Renal cortical epithelial cell (primary cell): ENCODE measurements at places on chromosomes 2 and 18. TPM values are rescaled to one million over a fixed set of nuclear protein-coding genes. Genes with fewer than 3 reads are reported as not detected.

Gene IL1A
- total RNA-seq, result 0.15 and 6.3 TPM in 2 replicates

GRCh38 chr2:181125359-181125758 is 145.0 kb downstream of the UBE2E3 start:
- DNase-seq, result no peak

DNA sequence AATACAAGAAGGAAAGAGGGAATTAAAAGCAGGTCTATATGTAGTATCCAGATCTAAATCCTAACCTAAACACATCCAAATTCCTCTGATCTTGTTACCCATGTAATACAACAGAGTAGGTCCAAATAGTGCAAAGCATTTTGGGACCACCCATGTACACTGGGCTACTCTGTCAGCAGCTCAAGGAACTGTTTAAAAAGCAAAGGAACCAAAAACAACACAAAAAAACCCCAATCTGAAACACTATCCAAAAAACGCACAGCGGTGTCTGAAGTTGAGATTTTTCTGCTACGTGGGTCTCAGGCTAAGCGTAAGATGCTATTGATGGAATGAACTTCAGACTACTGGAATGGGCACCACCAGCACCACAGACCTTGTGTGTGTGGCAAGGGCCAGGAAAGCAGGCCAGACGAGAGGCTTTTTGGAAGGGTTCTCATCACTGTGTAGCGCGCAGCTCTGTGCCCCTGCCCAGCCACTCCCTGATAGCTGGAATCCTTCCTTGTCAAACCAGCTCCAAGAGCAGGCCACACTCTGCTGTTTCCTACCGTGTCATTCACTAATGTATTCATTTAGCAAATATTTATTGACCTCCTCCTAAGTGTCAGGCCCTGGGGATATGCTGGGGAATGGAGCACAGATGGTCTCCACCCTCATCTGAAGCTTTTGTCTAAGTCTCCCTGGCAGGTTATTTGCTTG is 101.4 kb downstream of the COLEC12 start:
- no peak for DNase-seq

GRCh38 chr2:175030380-175031271 is 25.4 kb upstream of the CHN1 start:
- DNase-seq, result peak; percentile 56

Gene PAIP2B
- total RNA-seq, result 1.2 and 4.3 TPM in 2 replicates

GRCh38 chr2:175518206-175518605 is 336.7 kb upstream of the ATP5MC3 start:
- no peak for DNase-seq

Gene DPP10
- not detected in 2 replicates for total RNA-seq

DNA sequence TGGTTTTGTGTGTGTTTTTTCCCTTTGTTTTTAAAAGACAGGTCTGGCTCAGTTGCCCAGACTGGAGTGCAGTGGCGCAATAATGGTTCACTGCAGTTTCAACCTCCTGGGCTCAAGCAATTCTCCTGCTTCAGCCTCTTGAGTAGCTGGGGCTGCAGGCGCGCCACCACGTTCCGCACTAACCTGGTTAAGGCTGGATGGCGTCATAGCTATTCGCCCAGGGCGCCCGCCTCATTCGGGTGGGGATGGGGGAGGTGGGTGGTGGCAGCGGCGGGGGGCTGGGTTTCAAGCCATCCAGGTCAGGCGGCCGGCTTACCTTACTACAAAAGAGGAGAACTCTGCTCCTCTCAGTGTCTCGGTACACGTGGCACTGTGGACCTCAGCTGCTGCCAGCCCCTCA is 42.8 kb downstream of the EEF1B2 start:
- DNase-seq, result no peak

Gene PARD6G
- total RNA-seq, result 1.2 and 1.5 TPM in 2 replicates
